ENCODE measurements at places on chromosomes 11 and 22. TPM values are rescaled to one million over a fixed set of nuclear protein-coding genes. Genes with fewer than 3 reads are reported as not detected.

DNA sequence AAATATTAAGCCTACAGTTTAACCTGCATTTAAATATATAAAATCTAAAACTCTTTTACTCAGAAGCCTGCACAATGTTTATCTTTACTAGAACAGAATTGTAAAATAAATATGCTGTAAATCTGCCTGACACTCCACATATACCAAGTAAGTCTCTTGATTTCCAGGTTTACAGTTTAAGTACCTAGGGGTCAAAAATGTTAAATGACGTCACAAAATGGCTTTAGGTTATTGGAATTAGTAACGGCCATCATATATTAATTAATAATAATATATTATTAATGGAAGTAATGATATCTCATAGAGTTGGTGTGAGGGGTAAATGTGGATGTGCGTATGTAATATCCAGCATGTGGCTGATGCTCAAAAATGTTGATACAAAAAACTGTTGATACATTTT lies 114.8 kb upstream of the ANO5 start:
- no peak overlapping the region for H3K4me3 ChIP-seq
- no peaks in the 10 kb centered on the region for H3K36me3 ChIP-seq
- H3K27ac ChIP-seq: no peak overlapping the region
- no peaks in the 10 kb centered on the region for H3K4me1 ChIP-seq
- no peak for DNase-seq

- H3K4me3 ChIP-seq: no peak overlapping the region
- peaks cover 5% of the 10 kb centered on the region for H3K36me3 ChIP-seq
- DNase-seq: no peak
- H3K27ac ChIP-seq: no peak overlapping the region
- H3K27me3 ChIP-seq: no peaks in the 10 kb centered on the region
These were observed 85.8 kb downstream of the MIAT start for GRCh38 chr22:26743149-26743548.

GRCh38 chr11:116742104-116742503 lies 30.7 kb downstream of the BUD13 start:
- peaks cover 8% of the 10 kb centered on the region for H3K4me1 ChIP-seq
- no peak overlapping the region for H3K4me3 ChIP-seq
- H3K27me3 ChIP-seq: no peaks in the 10 kb centered on the region
- peak overlapping the region; percentile 14 for H3K27ac ChIP-seq

GRCh38 chr11:28834877-28835276 lies 726.7 kb downstream of the METTL15 start:
- no peaks in the 10 kb centered on the region for H3K36me3 ChIP-seq
- peak overlapping the region; percentile 85 for H3K27ac ChIP-seq
- H3K27me3 ChIP-seq: no peaks in the 10 kb centered on the region

- H3K4me1 ChIP-seq: no peaks in the 10 kb centered on the region
- H3K27ac ChIP-seq: no peak overlapping the region
- H3K27me3 ChIP-seq: no peaks in the 10 kb centered on the region
- no peak overlapping the region for H3K4me3 ChIP-seq
These were observed 352.5 kb downstream of the TBC1D22A start for GRCh38 chr22:47114813-47115517.

DNA sequence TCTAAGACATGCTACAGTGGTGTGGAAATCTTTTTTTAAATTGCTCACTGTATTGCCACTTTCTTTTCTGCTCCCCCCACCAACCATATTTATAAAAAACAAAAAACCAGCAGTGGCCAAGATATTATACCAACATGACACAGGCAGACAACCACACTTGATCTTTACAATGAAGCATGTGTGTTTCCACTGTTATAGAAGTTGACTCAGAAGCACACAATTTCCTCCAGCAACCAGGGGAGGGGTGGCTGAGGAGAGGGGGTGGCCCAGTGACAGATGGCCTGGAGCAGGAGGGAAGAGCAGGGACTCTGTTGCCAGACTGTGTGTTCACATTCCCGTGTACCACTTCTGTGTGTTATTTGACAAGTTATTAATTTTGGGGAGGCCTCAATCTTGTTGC lies 14.8 kb downstream of the CD59 start:
- H3K27me3 ChIP-seq: no peaks in the 10 kb centered on the region
- 0 out of 2 replicates have a peak overlapping the region, but pooled peaks have one; percentile 2 for H3K4me3 ChIP-seq
- peak; percentile 85 for DNase-seq
- H3K4me1 ChIP-seq: peaks cover 73% of the 10 kb centered on the region
- peak overlapping the region; percentile 100 for H3K27ac ChIP-seq

DNA sequence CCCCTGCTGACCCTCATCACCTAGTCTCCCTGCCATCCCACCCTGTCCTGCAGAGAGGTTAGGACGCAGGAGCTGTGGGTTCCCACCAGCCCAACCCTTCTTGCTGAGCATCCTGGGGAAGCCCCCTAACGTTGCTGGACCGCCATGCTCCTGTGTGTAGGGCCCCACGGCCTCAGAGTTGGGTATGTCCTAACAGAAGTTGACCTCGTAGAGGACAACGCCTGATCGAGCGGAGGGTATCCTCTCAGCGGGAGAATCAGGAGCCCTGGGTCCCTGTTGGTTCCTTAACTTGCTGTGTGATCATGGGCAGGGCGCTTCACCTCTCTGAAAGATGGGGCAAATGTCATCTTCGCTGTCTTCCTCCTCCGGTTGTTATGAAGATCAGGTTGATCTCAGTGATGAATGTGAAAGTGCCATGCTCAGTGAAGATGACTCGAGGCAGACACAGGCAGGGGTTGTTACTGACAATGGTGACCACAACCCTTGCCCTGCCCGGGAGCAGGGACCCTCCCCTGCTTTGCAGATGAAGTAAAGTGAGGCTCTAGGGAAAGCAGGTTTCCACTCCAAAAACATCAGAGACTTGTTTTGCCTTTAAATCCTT lies 19.3 kb upstream of the CD5 start:
- H3K36me3 ChIP-seq: no peaks in the 10 kb centered on the region
- no peak for DNase-seq
- no peak overlapping the region for H3K4me3 ChIP-seq
- no peaks in the 10 kb centered on the region for H3K4me1 ChIP-seq
- H3K27ac ChIP-seq: no peak overlapping the region
- peaks cover 3% of the 10 kb centered on the region for H3K27me3 ChIP-seq

DNA sequence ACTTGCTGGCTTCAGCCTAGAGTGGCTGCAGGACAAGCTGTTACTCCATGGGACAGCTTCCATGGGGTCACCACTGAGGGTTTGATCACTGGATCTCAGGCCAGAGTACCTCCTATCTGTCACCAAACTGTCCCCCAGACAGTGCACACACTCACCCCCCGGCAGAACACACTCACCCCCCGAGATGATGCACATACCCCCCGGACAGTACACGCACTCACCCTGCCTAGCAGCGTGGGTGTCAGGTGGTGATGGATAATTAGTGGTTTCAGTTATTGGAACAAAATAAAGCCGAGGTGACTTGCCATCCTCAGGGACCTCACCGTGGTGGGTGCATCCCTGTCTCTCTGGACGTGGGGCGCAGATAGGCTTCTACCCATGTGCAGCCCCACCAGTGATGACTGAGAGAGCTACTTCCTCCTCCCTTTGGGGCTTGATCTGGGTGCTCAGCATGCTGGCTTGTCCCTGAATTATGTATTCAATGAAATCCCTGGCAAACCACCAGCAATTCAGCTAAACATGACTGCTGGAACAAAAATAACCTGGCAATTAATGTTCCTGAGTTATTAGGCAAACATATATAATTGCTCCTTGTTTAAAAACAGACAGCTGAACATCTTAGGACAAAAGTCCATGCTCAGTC lies 18.9 kb downstream of the TANGO2 start:
- no peaks in the 10 kb centered on the region for H3K36me3 ChIP-seq
- H3K27ac ChIP-seq: no peak overlapping the region
- no peaks in the 10 kb centered on the region for H3K27me3 ChIP-seq
- no peak for DNase-seq
- no peak overlapping the region for H3K4me3 ChIP-seq

DNA sequence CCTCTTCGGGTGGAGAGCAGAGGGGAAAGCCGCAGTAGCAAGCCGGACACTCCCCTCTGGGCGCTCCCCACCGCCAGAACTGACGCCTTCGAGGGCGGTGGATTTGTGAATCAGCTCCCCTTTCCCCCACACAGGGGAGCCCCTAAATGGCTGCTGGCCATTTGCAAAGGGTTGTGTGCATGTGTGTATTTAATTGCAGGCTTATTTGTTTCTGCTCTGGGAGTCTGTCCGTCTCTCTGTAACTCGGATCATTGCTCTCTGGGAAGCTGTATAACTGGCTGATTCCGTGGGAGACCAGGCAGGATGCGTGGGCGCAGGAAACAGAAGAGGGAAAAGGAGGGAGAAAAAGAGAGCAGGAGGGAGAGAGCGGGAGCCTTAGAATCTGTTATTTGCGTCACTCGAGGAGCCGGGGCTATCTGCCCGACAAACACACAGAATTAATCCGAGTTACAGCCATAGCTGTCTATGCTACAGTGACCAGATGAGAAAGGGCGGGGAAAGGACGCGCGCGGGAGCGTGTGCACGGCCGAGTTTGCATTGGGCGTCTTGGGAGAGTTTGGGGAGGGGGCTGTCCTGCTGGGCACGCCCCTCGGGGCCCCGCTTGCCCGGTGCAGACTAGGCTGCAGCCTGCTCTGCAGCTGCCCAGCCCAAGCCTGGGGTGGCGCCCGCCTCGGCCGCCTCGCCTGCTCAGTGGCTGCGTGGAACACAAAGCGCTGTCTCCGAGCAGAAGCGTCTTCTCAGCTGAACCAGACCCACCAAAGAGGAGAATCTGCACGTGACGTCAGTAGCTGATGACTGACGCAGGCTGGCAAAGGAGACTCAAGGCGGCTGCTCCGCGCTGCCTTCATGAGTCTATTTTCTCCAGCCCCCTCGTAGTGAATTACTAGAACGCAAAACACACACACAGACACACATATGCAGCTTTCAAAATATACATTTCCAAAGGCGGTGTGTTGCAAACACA lies 105.3 kb upstream of the HSD17B12 start:
- 0 out of 2 replicates have a peak, but pooled peaks cover 8% of the 10 kb centered on the region for H3K27me3 ChIP-seq
- DNase-seq: peak; percentile 86
- H3K36me3 ChIP-seq: no peaks in the 10 kb centered on the region
- H3K27ac ChIP-seq: no peak overlapping the region
- peaks cover 20% of the 10 kb centered on the region for H3K4me1 ChIP-seq

GRCh38 chr11:12394601-12395000 lies 17.2 kb downstream of the PARVA start:
- no peak overlapping the region for H3K4me3 ChIP-seq
- peaks cover 49% of the 10 kb centered on the region for H3K4me1 ChIP-seq
- DNase-seq: no peak
- H3K36me3 ChIP-seq: peaks cover 12% of the 10 kb centered on the region
- H3K27ac ChIP-seq: peak overlapping the region; percentile 70

- no peak for DNase-seq
- H3K27me3 ChIP-seq: no peaks in the 10 kb centered on the region
- H3K36me3 ChIP-seq: no peaks in the 10 kb centered on the region
- peaks cover 2% of the 10 kb centered on the region for H3K4me1 ChIP-seq
These were observed 20.6 kb upstream of the DDI1 start for GRCh38 chr11:104015649-104016415.

DNA sequence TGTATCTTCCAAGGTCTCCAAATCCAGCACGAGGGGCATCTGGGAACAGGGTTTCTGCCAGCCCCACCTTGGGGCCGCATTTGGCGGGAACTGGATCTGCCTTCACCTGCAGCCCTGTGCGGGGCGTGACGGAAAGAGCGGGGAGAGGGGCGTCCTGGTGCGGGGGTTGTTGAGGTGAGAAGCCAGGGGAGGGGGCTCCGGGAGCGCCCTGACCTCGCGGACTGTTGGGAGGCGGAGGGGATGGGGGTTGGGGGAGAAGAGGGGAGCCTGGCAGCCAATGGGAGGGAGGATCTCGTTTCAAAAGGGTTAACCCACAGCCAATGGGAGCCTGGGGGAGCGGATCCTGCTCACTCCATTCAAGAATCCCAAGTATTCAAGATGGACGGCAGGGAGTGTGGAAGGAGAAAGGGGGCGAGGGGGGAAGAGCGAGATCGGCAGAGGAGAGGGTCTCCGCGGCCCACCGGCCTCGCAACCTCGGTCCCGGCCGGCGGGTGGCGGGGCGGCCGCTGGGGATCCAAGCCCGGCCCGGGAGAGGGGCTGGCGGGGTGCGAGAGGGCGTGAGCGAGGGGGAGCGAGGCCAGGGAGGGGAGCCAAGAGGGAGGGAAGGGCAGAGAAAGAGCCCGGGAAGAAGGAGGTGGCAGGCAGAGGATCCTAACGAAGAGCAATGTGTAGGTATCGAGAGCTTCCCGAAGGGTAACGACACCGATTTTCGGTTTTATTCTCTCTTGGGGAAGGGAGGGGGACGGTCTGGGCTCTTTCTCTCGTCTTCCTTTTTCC lies 11.5 kb downstream of the YPEL4 start:
- peak overlapping the region; percentile 39 for H3K27ac ChIP-seq
- no peaks in the 10 kb centered on the region for H3K27me3 ChIP-seq
- peak overlapping the region; percentile 97 for H3K4me3 ChIP-seq
- H3K4me1 ChIP-seq: peaks cover 14% of the 10 kb centered on the region

GRCh38 chr11:125083312-125084056 lies 20.4 kb downstream of the SLC37A2 start:
- peaks cover 13% of the 10 kb centered on the region for H3K4me1 ChIP-seq
- no peaks in the 10 kb centered on the region for H3K27me3 ChIP-seq
- H3K27ac ChIP-seq: peak overlapping the region; percentile 72

DNA sequence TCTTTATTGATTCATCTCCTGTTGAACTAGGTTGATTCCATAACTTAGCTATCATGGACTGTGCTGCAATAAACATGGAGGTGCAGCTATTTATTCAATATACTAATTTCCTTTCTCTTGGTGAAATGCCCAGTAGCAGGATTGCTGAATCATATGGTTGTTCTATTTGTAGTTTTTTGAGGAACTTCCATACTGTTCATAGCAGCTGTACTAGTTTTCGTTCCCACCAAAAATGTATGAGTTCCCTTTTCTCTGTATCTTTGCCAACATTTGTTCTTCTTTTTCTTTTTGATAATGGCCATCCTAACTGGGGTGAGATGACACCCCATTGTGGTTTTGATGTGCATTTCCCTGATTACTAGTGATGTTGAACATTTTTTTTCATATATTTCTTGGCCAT lies 87.2 kb upstream of the NAV2 start:
- peak; percentile 24 for DNase-seq
- H3K27ac ChIP-seq: no peak overlapping the region
- H3K4me1 ChIP-seq: peaks cover 20% of the 10 kb centered on the region
- no peaks in the 10 kb centered on the region for H3K27me3 ChIP-seq

DNA sequence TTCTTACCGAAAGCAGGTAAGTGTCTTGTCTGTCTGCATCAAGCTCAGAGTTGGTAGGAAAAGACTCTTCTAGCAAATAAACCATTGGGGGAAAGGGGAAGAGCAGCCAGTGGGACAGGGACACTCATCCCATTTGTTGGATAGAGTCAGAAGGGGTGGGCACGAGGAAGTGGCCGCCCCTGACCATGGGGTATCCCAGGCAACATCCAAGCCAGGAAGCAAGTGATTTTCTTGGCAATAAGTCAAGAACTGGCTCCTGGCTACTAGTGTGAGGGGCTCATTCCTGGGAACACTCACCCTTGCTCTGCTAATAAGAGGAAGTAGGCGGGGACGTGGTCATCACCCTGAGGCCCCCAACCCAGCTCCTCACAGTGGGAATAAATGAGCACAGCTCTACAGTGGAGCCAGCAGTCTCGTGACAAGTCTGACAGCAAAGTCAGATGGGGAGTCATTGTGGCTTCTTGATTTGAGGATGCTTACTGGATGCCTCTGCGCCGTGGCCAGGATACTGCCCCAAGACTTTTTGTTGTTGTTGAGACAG lies 6.7 kb downstream of the SLC25A18 start:
- H3K4me3 ChIP-seq: no peak overlapping the region
- H3K36me3 ChIP-seq: no peaks in the 10 kb centered on the region
- peak; percentile 8 for DNase-seq
- no peak overlapping the region for H3K27ac ChIP-seq
- peaks cover 16% of the 10 kb centered on the region for H3K4me1 ChIP-seq

FGF19 gene
- total RNA-seq: not detected

EMID1 gene
- total RNA-seq: not detected

MRGPRX4 gene
- not detected for total RNA-seq

DKK3 gene
- 189 TPM for total RNA-seq

GNG3 gene
- not detected for total RNA-seq

VWA5A gene
- 4.3 TPM for total RNA-seq

DGCR6 gene
- total RNA-seq: 0.86 TPM

ALDH3B2 gene
- total RNA-seq: not detected

NPAS4 gene
- not detected for total RNA-seq

NTM gene
- 25.9 TPM for total RNA-seq

KMT2A gene
- 19.1 TPM for total RNA-seq

CNGA4 gene
- total RNA-seq: not detected

All from GM23248 (cell line).